ENCODE measurements at places on chromosomes 5 and 9.
A peak's percentile ranks its signal among the peaks of the same experiment; 100 is the strongest.

- no peak for DNase-seq
- H3K27ac ChIP-seq: no peak overlapping the region
- no peaks in the 10 kb centered on the region for H3K36me3 ChIP-seq
- H3K4me3 ChIP-seq: no peak overlapping the region
Measured at GRCh38 chr5:66570201-66570600, 26.0 kb upstream of the MAST4 start.

DNA sequence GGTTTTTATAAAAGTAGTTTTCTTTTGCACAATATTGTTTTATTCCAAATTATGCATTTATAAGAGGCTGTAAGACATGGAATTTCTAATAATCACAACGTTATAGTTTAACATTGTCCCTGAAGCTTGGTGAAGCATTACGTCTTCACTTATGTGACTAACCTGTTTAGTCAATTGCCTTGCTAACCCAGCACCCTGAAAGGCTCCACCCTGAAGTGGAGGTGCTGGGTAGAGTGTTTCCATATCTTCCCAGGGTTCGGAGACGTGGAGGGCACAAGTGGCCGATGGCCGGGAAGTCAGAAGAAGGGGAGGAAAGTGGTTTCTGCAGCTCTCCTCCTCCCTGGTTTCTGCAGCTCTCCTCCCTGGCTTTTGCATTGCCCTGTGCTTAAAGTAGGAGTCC is 83.4 kb downstream of the TRIO start:
- H3K4me3 ChIP-seq: no peak overlapping the region
- no peaks in the 10 kb centered on the region for H3K27me3 ChIP-seq
- no peak for DNase-seq

GRCh38 chr9:80946496-80947170 is 742.7 kb downstream of the TLE1 start:
- no peak overlapping the region for H3K4me3 ChIP-seq
- H3K4me1 ChIP-seq: peaks cover 12% of the 10 kb centered on the region
- no peak overlapping the region for H3K27ac ChIP-seq
- no peaks in the 10 kb centered on the region for H3K27me3 ChIP-seq

- H3K4me1 ChIP-seq: no peaks in the 10 kb centered on the region
- no peak overlapping the region for H3K4me3 ChIP-seq
- no peak overlapping the region for H3K27ac ChIP-seq
Measured at GRCh38 chr5:684751-685216, 8.4 kb downstream of the TPPP start.

GRCh38 chr5:77181596-77182304 is 28.7 kb upstream of the PDE8B start:
- peak overlapping the region; percentile 54 for H3K4me3 ChIP-seq
- H3K27ac ChIP-seq: peak overlapping the region; percentile 25
- no peaks in the 10 kb centered on the region for H3K4me1 ChIP-seq

DNA sequence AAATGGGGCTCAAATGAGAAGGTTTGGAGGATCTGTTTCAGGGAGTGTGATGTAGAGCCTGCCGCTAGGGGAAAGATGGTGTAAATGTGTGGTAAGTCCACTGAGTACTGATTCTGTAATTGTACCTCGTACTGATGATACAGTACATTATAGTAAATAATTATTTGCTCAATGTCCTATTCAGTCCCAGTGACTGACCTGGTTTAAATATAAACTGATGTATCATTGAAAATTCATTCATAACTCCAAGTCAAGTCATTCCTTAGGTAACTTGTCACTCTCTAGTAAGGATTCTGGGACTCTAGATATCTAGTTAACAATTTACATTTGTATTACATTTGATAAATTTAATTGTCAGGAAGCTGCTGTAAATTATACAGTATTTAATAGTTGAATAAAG is 667.3 kb downstream of the DTWD2 start:
- no peak overlapping the region for H3K27ac ChIP-seq
- no peak for DNase-seq
- H3K4me3 ChIP-seq: no peak overlapping the region
- H3K4me1 ChIP-seq: no peaks in the 10 kb centered on the region
- no peaks in the 10 kb centered on the region for H3K27me3 ChIP-seq
- no peaks in the 10 kb centered on the region for H3K36me3 ChIP-seq

- H3K36me3 ChIP-seq: no peaks in the 10 kb centered on the region
- H3K4me1 ChIP-seq: no peaks in the 10 kb centered on the region
- DNase-seq: no peak
- no peak overlapping the region for H3K27ac ChIP-seq
- H3K27me3 ChIP-seq: no peaks in the 10 kb centered on the region
Measured at GRCh38 chr5:51371052-51371451, 12.2 kb upstream of the ISL1 start.

DNA sequence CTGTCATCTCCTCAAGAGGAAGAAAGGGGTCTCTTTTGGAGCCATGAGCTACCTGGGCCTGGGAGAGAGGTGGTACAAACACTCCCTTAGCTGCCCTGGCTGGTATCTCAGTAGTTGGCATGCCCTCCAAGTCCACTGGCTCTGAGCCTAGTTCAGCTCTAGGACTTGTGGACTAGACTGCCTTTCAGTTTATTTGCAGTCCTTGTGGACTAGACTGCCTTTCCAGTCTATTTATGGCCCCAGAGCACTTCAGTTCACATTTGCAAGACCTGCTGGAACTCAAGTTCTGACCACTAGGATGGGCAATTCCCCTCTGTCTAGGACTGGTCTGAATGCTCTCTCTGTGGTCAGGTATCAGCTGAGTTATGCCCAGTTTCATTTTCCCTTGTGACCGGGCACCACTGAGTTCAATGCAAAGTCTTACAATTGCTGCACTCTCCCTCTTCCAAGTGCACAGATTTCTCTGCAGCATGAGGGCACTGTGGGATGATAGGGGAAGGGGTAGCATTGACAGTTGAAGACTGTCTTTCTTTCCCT is 1019.0 kb downstream of the TAF11L14 start:
- no peaks in the 10 kb centered on the region for H3K4me1 ChIP-seq
- no peaks in the 10 kb centered on the region for H3K36me3 ChIP-seq
- DNase-seq: no peak
- no peaks in the 10 kb centered on the region for H3K27me3 ChIP-seq

DNA sequence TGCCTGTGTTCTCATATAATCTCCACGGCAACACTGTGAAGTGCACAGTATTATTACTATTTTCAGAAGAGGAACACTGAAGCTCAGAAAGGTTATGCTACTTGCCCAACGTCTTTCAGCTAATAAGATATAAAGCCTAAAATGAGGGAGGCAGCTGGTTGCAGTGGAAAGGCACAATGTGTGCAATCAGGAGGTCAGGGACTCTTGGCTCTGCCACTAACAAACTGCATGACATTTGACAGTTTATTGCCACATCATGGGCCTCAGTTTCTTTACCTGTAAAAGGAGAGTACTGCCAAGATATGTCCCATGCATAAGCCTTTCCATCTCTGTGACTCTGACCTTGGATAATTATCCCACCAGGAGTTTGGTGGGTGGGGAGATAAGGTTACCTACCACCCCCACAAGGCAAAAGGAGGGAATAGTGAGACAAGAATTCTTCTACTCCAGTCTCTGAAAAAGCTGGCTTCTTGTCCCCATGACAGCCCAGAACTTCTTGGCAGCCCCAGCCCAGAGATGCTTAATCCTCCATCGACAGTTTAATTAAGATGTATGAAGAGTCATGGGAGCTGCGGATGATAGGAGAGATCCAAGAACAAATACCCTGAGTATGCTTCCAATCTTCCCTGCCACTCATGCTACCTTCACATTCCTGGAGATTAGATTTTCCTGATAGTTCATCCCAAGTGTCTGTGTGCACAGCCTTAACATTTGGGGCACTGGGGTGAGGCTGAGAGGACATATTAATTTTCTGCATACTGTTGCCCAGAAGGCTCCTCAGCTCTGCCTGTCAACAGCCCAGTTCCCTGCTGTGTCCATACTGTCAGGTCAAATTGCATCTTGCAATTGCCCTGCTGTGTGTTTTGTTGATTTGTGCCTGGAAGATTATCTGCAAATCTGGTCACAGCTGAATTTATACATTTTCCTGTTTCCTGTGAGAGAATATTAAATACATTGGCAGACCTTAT is 271.2 kb downstream of the FAM114A2 start:
- H3K36me3 ChIP-seq: no peaks in the 10 kb centered on the region
- no peak overlapping the region for H3K4me3 ChIP-seq
- no peaks in the 10 kb centered on the region for H3K4me1 ChIP-seq
- no peak overlapping the region for H3K27ac ChIP-seq

DNA sequence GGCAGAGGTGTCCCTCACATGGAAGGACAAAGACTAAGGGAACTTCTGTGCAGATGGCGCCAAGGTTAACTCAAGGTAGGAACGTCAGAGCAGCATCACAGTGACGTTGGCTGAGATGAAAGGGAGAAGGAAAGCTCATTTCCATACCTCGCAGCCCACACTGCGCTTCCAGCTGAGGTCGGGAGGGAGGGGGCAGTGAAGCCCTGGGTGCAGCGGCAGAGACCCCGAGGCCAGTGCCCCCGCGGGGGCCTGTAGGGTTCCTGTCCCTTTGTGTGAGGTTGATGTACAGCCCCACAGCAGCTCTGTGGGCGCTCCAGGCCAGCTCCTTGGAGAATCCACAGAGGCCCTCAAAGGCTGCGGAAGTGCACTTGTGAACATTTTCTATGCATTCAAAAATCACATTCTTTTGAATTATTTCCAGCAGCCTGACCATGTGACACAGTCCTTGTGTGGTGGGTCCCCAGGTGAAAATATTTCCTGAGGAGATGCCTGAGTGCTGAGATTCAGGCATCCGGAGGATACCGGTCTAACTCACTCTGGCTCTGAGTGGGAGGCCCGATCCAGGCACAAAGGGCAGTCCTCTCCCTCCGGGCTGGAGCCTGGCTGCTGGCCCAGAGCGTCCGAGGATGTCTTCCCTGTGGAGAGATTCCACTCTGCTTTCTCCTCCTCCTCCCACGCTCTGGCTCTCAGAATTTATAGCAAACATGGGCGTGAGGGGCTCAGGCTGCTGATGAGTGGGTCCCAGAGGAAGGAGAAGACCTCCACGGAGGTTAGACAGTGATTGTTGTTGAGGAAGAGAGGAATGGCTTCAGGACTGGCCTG is 150.7 kb downstream of the ICE1 start:
- no peaks in the 10 kb centered on the region for H3K27me3 ChIP-seq
- peaks cover 24% of the 10 kb centered on the region for H3K4me1 ChIP-seq

DNA sequence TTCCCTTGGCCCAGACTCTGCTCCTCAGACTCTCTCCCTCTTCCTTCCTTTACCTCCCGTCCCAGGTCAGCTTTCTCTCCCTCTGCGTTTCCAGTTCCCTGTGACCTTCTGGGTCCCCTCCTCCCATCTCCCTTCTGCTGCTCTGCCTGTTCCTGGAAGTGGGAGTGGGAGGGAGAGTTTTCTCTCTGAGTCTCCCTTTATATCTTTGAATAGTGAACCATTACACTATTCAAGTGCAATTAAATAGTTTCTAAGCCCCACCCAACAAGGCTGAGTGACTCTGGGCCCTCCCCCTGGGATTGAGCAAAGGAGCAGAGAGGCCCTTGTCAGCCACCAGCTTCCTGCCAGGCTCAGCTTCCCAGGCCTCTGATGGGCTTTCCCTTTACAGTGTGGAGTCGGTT is 34.8 kb downstream of the THBS4 start:
- H3K4me3 ChIP-seq: no peak overlapping the region
- H3K4me1 ChIP-seq: no peaks in the 10 kb centered on the region
- H3K36me3 ChIP-seq: no peaks in the 10 kb centered on the region
- no peak overlapping the region for H3K27ac ChIP-seq

- no peak for DNase-seq
- H3K4me3 ChIP-seq: no peak overlapping the region
- no peak overlapping the region for H3K27ac ChIP-seq
- H3K36me3 ChIP-seq: no peaks in the 10 kb centered on the region
- H3K27me3 ChIP-seq: no peaks in the 10 kb centered on the region
- no peaks in the 10 kb centered on the region for H3K4me1 ChIP-seq
Measured at GRCh38 chr5:67676863-67677262, 480.3 kb upstream of the CD180 start.

DNA sequence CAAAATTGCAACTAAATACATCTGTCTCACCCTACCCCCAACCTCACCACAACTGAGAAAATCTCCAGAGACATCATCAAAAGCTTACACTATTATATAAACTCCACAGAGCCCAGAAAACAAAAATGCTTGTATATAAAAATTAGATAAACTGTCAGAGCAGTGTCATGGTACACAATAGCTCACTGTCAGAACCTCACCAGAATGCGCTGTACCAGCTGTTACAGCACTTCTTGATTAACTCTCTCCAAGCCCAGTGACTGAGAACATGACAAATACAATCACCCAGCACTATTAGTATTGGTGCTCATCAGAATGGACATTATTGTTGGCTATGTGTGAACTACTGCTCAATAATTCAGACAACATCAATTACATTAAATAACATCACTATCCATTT is 65.7 kb downstream of the ZDHHC21 start:
- H3K36me3 ChIP-seq: peaks cover 10% of the 10 kb centered on the region
- no peak overlapping the region for H3K4me3 ChIP-seq
- DNase-seq: no peak

DNA sequence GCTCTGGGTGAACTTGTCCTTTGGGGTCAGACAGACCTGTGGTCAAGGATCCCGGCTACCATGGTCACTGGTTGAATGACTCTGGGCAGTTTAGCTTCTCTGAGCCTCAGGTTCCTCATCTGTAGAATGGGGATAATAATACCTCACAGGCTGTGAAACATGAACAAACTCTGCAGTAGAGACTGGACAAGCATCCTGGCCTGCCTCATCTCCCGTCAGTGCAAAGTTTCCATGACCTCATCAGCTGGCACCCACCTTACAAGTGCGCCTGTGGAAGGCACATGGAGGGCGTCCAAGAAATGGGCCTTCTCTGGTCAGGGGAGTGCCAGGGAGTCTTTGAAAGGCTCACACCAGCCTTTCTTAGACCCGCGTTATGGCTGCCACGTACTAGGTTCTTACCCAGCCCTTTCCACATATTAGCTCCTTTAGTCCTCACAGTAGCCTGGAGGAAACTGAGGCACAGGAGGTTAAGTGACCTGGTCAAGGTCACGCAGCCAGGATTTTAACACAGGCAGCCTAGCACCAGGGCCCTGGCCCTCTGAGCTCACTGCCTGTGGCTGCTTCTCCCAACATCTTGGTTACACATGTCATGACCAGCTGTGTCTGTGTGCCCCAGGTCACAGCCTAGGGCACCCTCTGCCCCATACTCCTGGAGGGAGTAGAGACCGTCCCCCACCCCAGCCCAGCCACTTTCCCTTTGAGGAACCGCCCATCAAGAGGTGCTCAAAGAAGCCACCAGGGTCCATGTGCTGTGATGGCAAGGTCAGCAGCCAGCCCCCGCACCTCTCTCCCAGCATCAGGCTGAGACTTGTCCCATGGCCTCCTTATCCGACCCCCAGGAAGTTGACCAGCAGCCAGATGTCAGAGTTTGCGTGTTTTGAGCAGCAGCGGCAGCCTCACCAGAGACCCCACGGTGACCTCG is 39.4 kb upstream of the RPL26L1 start:
- H3K4me1 ChIP-seq: peaks cover 9% of the 10 kb centered on the region
- no peaks in the 10 kb centered on the region for H3K27me3 ChIP-seq
- H3K36me3 ChIP-seq: peaks cover 38% of the 10 kb centered on the region
- H3K4me3 ChIP-seq: no peak overlapping the region
- DNase-seq: peak; percentile 91

DNA sequence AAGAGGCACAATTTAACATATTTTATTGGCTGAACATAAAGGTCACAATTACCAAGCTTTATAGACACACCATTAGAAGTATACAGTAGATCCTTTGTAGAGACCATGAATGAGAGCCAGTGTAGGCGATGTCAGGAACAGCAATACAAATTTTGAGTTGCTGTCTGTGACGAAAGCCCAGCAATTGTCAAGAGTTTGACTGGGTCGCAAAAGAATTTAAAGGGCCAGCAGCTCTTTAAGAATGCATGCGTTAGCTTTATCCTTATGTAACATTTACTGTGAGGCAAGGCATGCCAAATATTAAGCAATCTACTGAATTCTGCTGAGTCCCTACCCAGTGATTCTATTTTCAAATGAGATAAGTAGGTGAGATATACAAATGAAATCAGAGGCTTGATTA is 236.9 kb downstream of the ARRDC3 start:
- no peak overlapping the region for H3K4me3 ChIP-seq
- no peak for DNase-seq
- H3K27me3 ChIP-seq: no peaks in the 10 kb centered on the region
- no peaks in the 10 kb centered on the region for H3K36me3 ChIP-seq
- no peaks in the 10 kb centered on the region for H3K4me1 ChIP-seq
